Left forelimb (tissue), 1 donor: ENCODE measurements at places on chromosomes 13 and 19.
A peak's percentile ranks its signal among the peaks of the same experiment; 100 is the strongest.

GRCh38 chr19:1351381-1351851 is 32.3 kb upstream of the NDUFS7 start:
- no peak for DNase-seq

DNA sequence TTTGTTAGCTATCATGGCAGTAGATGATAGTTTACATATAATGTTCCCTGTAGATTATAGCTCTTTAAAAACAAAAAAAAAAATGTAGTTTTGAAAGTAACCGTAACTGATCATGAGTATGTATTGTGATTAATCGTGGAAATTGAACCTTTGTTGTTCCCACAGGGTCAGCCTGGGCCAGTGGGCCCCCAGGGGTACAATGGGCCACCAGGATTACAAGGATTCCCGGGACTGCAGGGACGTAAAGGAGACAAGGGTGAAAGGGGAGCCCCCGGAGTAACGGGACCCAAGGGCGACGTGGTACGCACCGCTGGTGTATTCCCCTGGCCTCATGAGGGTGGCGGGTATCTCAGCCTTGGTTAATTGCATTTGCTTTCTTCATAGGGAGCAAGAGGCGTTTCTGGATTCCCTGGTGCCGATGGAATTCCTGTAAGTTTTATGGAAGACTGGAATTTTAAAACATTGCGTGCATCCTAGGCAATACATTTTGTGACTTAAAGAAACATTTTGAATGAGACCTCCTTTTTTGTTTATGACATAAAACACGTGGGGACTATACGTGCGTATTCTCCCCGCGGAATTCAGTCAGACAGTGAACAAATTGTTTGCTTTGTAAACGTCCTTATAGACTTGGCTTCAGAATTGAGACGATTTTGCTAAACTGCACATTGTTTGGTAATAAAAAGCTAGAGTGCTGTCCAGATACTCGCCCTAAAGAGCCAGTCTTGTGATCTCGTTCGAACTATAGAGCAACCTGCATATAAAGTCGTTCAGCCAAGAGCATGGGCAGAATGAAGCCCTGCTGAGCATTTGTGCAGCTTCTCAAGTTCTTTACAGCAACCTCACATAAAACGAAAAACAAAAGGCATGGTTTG is 117.7 kb downstream of the COL4A2 start:
- peak; percentile 55 for DNase-seq

- no peak for DNase-seq
Observed at GRCh38 chr19:29247471-29247870, 34.5 kb upstream of the UQCRFS1 start.

- no peak for DNase-seq
Observed at GRCh38 chr13:49898792-49899191, 37.3 kb downstream of the SPRYD7 start.

DNA sequence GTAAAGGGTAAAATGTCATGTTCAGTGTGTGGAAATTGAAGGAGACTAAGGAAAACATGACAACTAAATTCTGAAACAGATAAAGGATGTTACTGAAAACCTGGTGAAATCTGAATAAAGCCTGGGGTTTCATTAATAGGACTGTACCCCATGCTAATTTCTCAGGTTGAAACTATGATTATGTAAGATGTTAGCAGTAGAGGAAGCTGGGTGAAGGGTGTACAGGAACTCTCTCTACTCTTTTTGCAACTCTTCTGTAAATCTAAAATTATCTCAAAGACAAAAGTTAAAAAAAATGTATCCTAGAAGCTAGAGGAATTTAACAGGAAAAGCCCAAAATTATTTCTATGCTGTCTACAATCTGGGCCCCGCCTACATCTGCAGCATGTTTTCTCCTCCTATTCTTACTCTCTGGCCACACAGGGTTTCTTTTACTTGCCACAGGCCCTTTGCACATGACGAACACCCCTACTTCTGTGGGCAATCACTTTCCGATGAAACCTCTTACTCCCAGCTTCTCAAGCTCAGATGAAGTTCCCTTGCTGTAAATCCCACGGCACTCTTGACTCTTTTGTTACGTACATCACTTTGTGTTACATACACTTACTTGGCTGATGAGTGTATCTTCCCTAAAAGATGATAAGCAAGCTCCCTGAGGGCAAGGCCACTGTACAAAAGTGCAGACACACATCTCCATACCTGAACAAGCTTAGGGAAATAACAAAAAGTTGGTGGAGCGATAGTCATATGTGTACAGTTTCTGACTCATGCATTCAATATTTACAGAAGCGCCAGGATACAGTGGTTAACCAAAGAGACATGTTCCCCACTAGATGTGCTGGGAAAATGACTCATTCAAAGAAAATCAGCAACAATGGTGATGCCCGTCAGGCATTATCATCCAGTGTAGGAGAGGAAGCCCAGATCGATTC is 32.6 kb downstream of the RUBCNL start:
- no peak for DNase-seq

- DNase-seq = no peak
Observed at GRCh38 chr13:30002577-30002976, 152.2 kb upstream of the UBL3 start.

DNA sequence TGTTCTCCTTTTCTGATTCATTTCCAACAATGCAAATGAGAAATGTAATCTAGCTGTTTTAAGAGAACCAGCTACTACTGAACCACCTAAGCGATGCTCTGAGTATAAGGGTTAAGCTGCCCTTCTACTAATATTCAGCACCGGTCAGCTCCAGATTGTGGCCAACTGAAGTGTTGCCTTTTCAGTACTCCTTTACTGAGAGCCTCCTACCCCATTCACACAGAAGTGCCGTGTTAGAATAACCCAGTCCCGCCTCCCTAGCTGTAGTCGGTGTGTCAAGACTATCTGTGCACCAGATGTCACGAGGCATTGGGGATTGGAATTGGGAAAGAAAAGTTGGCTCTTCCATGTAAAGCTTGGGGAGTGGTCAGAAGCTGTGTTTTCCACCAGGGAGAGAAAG is 45.4 kb downstream of the FAM124A start:
- DNase-seq = no peak

- DNase-seq = no peak
Observed at GRCh38 chr13:76164290-76164689, 528.2 kb downstream of the LMO7 start.

- DNase-seq = peak; percentile 81
Observed at GRCh38 chr19:2494447-2495129, 18.7 kb downstream of the GADD45B start.

GRCh38 chr13:110915874-110916206 is 971 bp upstream of the ANKRD10 start:
- no peak for DNase-seq

DNA sequence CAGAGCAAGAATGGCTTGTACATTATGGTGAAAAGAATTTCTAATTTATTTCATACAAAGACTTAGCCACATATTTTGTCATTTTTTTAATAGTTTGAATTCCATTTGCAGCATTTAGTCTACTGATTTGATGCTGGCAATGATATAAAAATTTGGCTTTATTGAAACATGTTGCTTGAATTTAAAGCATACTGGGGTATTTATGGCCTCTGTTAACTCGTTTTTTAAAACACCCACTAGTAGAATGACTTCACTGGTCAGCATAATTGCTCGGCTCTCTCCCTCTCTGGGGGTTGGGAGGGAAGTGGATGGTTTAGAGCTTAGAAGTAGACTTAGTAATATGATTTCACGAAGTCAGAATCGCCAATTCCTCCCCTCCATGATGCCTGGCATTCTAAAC is 354.9 kb upstream of the HTR2A start:
- no peak for DNase-seq

DNA sequence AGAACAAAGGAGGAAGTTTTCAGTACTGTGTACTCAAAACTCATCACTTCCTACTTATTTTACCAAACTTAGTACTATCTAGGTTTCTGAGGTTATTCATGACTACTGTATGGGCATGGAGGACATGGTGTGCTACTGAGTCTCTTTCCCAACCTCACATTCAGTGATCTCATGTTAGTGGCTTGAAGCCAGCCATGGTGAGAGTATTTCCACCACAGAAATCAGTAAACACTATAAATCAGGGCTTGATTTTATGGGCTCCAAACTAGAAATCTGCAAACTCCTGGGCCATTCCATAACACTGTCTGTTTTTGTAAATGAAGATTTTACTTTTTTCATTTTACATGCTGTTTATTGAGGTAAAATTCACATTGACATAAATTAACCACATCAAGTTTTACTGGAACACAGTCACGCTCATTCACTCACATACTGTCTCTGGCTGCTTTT is 19.7 kb downstream of the MED26 start:
- no peak for DNase-seq

- DNase-seq = no peak
Observed at GRCh38 chr13:31987535-31988170, 43.9 kb upstream of the FRY start.

DNA sequence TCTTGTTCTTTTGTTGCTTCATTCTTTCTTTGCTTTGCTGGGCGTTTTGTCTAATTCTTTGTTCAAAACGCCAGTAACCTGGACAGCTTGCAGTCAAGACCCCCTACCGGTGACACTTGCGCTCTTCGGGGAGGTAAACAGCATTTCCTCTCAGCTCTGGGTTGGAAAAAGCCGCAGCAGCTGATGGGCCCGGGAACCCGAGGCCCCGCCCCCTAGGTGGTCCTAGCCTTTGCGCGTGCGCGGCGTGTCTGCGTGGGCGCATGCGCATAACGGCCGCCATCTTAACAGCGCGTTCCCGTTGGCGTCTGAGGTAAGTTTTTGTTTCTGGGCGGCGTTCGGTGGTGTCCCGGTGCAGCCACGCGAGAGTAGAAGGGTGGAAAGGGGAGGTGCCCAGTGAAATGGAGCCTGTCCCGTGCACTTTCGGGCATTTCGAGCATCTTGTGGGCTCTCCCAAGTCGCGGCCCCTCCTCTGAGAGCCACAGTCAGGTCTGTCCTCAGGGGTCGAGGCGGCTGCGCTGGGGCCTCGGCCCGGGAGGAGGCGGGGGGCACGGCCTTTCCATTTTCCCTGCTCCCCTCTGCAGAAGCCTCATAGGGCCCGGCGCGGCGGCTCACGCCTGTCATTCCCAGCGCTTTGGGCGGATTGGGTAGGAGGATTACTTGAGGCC is at the start of gene ZNF559:
TSS of gene ZNF559 (plus strand) at position 261 of the 665 bp plus-strand sequence. CDS start 14,371 bp downstream, outside the sequence.
- DNase-seq = peak; percentile 98

DNA sequence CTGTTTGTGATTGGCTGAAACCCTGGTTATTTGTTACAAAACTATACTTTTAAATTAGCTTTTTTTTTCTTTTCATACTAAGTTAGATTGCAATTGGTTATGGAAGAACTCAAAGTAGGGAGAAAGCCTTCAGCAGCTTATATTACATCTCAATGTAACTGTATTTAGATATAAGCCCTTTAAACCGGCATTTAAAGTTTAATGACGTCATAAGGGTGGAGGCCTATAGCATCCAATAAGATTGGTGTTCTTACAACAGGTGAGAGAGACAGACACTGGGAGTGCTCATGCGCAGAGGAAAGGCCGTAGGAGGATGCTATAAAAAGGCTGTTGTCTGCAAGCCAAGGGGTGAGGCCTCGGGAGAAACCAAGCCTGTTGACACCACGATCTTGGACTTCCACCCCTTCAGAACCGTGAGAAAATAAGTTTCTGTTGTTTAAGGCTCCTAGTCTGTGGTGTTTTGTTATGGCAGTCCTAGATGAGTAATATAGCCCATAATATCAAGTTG is 1198.8 kb upstream of the SPRY2 start:
- no peak for DNase-seq
